Sigmoid colon (tissue), 7 donors: ENCODE measurements at places on chromosomes 2 and 18. TPM values are rescaled to one million over a fixed set of nuclear protein-coding genes. Genes with fewer than 3 reads are reported as not detected.

DNA sequence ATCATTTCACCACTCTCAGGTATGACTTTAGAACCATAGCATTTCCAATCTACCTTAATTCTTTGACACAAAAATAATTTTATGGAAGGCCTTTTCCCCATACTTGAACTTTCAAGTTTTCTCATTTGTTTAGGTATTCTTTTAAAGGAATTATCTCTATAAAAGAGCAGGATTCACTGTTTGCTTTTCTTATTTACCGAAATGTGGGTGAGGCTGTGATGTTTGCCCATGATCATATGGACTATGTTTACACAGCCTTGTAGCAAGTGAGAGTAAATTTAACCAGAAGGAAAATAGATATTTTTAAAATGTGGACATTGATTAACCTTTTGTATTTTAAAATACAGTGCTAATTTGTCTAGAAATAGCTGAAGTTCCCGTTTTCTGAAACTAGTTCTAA is 26.3 kb downstream of the CAB39 start:
- DNase-seq: no peak
- H3K36me3 ChIP-seq: peaks cover under 1% of the 10 kb centered on the region
- no peak overlapping the region for H3K4me3 ChIP-seq
- no peak overlapping the region for H3K27ac ChIP-seq
- no peaks in the 10 kb centered on the region for H3K4me1 ChIP-seq
- no peaks in the 10 kb centered on the region for H3K27me3 ChIP-seq

DNA sequence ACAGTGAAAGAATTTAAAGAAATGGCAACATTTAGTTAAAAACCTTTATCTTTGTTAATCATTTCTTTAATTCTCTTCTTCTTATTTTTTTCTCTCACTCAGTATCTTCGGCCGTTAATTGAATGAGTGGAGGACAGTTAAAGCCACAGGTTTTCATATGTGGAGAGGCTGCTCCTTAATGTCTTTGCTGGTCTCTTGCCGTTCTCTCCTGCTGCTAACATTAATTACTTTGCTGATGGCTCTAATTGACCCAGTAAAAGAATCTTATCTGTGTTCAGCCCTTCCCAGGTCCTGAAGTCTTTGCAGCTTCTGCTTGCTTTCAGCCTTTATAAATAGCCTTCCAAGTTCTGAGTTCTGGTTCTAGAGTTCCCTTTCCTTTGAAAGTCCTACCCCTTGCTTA is 77.1 kb downstream of the ADAM23 start:
- H3K4me3 ChIP-seq: no peak overlapping the region
- no peak for DNase-seq
- no peak overlapping the region for H3K27ac ChIP-seq
- no peaks in the 10 kb centered on the region for H3K36me3 ChIP-seq
- no peaks in the 10 kb centered on the region for H3K27me3 ChIP-seq
- no peaks in the 10 kb centered on the region for H3K4me1 ChIP-seq

- peaks cover 53% of the 10 kb centered on the region for H3K36me3 ChIP-seq
- DNase-seq: no peak
- H3K4me3 ChIP-seq: peak overlapping the region; percentile 83
These were observed 1.1 kb downstream of the RPL37A start for GRCh38 chr2:216499641-216500218.

DNA sequence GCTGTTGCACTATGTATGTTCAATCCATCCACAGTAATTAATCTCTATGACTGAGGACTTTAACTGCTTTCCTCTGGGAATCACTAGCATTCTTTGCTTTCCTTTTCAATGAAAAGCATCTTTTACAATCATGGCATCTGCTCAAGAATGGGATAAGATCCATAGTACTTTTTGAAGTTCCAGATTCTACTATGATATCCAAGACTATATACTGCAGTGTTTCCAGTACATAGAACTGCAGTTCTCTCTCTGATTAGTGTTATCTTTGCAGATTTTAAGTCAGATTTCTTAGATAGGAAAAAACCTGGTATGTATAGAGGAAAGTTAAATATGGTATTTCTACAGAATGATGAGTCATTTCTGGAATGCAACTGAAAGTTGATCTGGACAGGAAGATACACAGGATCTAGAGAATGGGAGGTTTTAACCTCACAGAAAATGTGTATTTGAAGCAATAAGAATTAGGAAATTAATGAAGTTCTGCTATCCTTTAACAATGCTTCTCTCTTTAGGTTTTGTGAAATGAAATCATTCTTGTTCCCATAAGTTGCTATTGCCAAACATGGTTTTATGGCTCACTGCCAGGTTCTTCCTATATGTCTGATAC is 670.7 kb downstream of the ERBB4 start:
- no peaks in the 10 kb centered on the region for H3K4me1 ChIP-seq
- H3K36me3 ChIP-seq: no peaks in the 10 kb centered on the region
- H3K27ac ChIP-seq: no peak overlapping the region
- H3K4me3 ChIP-seq: no peak overlapping the region

GRCh38 chr2:234733795-234734600 is 217.8 kb upstream of the SH3BP4 start:
- no peaks in the 10 kb centered on the region for H3K4me1 ChIP-seq
- H3K27me3 ChIP-seq: no peaks in the 10 kb centered on the region
- no peak overlapping the region for H3K27ac ChIP-seq
- H3K36me3 ChIP-seq: no peaks in the 10 kb centered on the region
- DNase-seq: no peak

VWA3B gene
- not detected for total RNA-seq

DNA sequence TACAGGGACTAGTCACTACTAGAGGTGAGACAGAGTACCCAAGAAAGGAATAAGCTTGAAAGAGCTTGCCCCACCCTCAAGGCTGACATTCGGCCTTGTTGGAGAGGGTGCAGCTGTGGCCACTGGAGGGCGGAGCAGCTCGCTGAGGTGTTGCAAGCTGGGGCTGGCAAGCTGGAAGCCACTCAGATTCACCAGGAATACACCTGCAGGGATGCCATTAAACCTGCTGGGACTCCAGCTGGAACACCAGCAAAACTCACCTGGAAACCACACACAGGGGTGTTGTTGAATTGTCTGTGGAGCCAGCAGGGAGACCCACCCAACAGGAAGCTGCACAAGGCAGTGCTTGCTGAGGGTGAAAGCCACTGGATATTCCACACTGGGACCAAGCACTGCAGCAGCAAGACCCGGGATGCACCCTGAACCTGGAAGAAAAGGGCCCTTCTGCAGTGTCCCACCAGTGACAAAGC is 26.1 kb downstream of the KCTD18 start:
- DNase-seq: no peak
- H3K4me1 ChIP-seq: no peaks in the 10 kb centered on the region
- no peaks in the 10 kb centered on the region for H3K27me3 ChIP-seq
- H3K4me3 ChIP-seq: no peak overlapping the region

GRCh38 chr2:3500326-3500899 is 18.9 kb downstream of the ADI1 start:
- no peak overlapping the region for H3K27ac ChIP-seq
- no peaks in the 10 kb centered on the region for H3K27me3 ChIP-seq
- H3K4me3 ChIP-seq: no peak overlapping the region
- no peaks in the 10 kb centered on the region for H3K4me1 ChIP-seq
- DNase-seq: no peak
- peaks cover 53% of the 10 kb centered on the region for H3K36me3 ChIP-seq

DNA sequence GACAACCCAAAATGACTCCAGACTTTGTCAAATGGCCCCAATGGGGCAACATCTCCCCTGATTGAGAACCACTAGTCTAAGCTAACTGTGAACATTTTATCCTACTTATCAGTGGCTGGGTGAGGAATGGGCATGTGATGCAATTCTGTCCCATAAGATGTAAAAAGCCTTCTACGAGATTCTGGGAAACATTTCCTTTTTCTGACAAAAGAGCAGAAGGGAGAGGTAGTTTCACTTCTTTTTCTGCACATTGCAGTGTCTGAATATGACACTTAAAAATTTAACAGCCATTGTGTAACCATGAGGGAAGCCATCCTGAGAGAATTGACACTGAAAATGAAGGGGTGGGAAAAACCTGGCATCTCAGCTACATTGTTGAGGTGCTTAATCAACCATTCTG is 17.3 kb upstream of the MARCHF4 start:
- no peak overlapping the region for H3K4me3 ChIP-seq
- H3K27ac ChIP-seq: no peak overlapping the region
- DNase-seq: no peak

GRCh38 chr2:232571026-232571474 is 20.6 kb downstream of the EIF4E2 start:
- H3K4me1 ChIP-seq: no peaks in the 10 kb centered on the region
- DNase-seq: no peak
- no peaks in the 10 kb centered on the region for H3K27me3 ChIP-seq
- H3K4me3 ChIP-seq: no peak overlapping the region

DNA sequence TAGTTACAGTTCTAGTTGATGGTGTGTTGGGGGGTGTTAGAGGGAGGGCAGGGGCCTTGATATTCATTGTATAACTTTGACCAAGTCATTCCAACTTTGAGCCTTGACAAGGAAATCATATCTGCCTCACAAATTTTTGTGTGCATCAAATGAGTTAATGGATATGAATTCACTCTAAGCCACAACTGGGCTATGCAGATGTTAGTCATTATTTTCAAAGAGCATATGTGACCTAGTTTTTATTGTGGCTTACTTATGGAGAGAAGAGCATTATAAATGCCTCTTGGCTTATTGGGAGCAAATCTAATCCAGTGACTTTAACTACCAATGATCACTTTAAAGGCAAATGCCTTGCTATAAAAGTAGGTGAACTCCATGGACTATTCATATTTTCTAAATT is 250.2 kb downstream of the LPIN1 start:
- H3K4me1 ChIP-seq: peaks cover 4% of the 10 kb centered on the region
- no peak overlapping the region for H3K4me3 ChIP-seq
- no peaks in the 10 kb centered on the region for H3K36me3 ChIP-seq
- no peak for DNase-seq
- H3K27ac ChIP-seq: no peak overlapping the region

- H3K4me1 ChIP-seq: no peaks in the 10 kb centered on the region
- no peaks in the 10 kb centered on the region for H3K36me3 ChIP-seq
- H3K4me3 ChIP-seq: no peak overlapping the region
- no peaks in the 10 kb centered on the region for H3K27me3 ChIP-seq
These were observed 13.2 kb downstream of the EVA1A start for GRCh38 chr2:75547345-75548035.

DNA sequence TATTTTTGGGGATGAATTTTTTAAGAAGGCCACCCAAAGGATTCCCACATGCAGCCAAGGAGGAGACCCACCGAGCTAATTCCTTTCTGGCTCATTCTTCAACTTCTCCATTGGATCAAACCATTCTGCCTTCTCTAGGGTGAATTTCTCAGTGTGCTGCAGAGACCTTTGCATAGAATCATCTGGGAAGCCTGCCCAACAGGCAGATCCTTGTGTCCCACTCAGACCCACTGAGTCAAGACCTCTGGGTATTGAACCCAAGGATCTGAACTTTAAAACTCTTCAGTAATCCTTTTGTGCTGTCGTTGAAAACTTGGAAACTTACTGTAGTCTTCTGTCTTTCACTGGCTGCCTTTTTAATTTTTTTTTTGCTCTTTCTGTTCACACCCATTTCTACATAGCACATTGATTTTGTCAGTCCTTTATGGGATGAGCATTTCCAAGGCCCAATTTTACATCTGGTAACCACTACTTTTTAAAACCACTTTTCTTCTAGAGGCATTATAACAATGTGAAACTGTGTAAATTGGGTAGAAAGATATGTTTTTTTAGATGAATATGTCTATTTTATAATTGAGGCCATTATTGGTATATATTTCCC is 120.2 kb downstream of the TSN start:
- DNase-seq: no peak
- H3K27me3 ChIP-seq: no peaks in the 10 kb centered on the region
- no peak overlapping the region for H3K27ac ChIP-seq
- H3K4me3 ChIP-seq: no peak overlapping the region

- DNase-seq: no peak
- no peaks in the 10 kb centered on the region for H3K36me3 ChIP-seq
- H3K27ac ChIP-seq: no peak overlapping the region
- H3K27me3 ChIP-seq: no peaks in the 10 kb centered on the region
These were observed 267.9 kb downstream of the FBXO15 start for GRCh38 chr18:73879766-73880165.

UNC50 gene
- total RNA-seq: 39.4 TPM
